ENCODE measurements at places on chromosomes 16 and 17. TPM values are rescaled to one million over a fixed set of nuclear protein-coding genes. Genes with fewer than 3 reads are reported as not detected.

CNTROB gene
- 29.9 TPM for total RNA-seq

STAT5B gene
- total RNA-seq, result 28.2 TPM

VASN gene
- total RNA-seq, result 115 TPM

TBX6 gene
- 0.39 TPM for total RNA-seq

SRCIN1 gene
- not detected for total RNA-seq

IL4R gene
- 8.5 TPM for total RNA-seq

ITPRIPL2 gene
- total RNA-seq, result 7.3 TPM

SP6 gene
- total RNA-seq, result 1.5 TPM

ENO3 gene
- total RNA-seq, result 1.1 TPM

PYY gene
- total RNA-seq, result not detected

KREMEN2 gene
- total RNA-seq, result 2.1 TPM

NEUROD2 gene
- not detected for total RNA-seq

CHST4 gene
- total RNA-seq, result 0.05 TPM

PHLPP2 gene
- 10.8 TPM for total RNA-seq

RSKR gene
- total RNA-seq, result 2.2 TPM

JMJD8 gene
- 68.5 TPM for total RNA-seq

CHAD gene
- not detected for total RNA-seq

OR4D1 gene
- total RNA-seq, result not detected

GPS1 gene
- 136 TPM for total RNA-seq

CD300E gene
- total RNA-seq, result not detected

MGAT5B gene
- 6.5 TPM for total RNA-seq

KRTAP4-4 gene
- not detected for total RNA-seq

VAT1L gene
- 0.57 TPM for total RNA-seq

CCL15 gene
- not detected for total RNA-seq

ATF7IP2 gene
- not detected for total RNA-seq

SEPTIN1 gene
- 0.17 TPM for total RNA-seq

MRPL58 gene
- total RNA-seq, result 55.7 TPM

CES5A gene
- not detected for total RNA-seq

DNAH9 gene
- not detected for total RNA-seq

HOXB3 gene
- 15.4 TPM for total RNA-seq

FBXL20 gene
- total RNA-seq, result 9.9 TPM

FAM234A gene
- total RNA-seq, result 166 TPM

APOBR gene
- total RNA-seq, result not detected

KDM8 gene
- total RNA-seq, result 1.6 TPM

PRAC2 gene
- not detected for total RNA-seq

EXOC3L1 gene
- total RNA-seq, result 1.4 TPM

SLC5A11 gene
- not detected for total RNA-seq

OR2C1 gene
- not detected for total RNA-seq

LRRC46 gene
- not detected for total RNA-seq

SECTM1 gene
- total RNA-seq, result 30.2 TPM

C17orf100 gene
- 1.6 TPM for total RNA-seq

PYCARD gene
- 8.9 TPM for total RNA-seq

ABAT gene
- total RNA-seq, result 0.91 TPM

EPN3 gene
- total RNA-seq, result 0.74 TPM

PROCA1 gene
- 0.84 TPM for total RNA-seq

COQ7 gene
- 19.3 TPM for total RNA-seq

SHMT1 gene
- 50.8 TPM for total RNA-seq

ZNF423 gene
- 0.20 TPM for total RNA-seq

IGSF6 gene
- total RNA-seq, result not detected

ZSWIM7 gene
- total RNA-seq, result 25.3 TPM

ECI1 gene
- total RNA-seq, result 37.3 TPM

ABCC3 gene
- 13.3 TPM for total RNA-seq

LRRC37A gene
- 0.89 TPM for total RNA-seq

DPEP3 gene
- not detected for total RNA-seq

LGALS9 gene
- 113 TPM for total RNA-seq

RAI1 gene
- total RNA-seq, result 13.1 TPM
